Foreskin keratinocyte (primary cell): ENCODE measurements at places on chromosomes 2 and 18.
A peak's percentile ranks its signal among the peaks of the same experiment; 100 is the strongest.

DNA sequence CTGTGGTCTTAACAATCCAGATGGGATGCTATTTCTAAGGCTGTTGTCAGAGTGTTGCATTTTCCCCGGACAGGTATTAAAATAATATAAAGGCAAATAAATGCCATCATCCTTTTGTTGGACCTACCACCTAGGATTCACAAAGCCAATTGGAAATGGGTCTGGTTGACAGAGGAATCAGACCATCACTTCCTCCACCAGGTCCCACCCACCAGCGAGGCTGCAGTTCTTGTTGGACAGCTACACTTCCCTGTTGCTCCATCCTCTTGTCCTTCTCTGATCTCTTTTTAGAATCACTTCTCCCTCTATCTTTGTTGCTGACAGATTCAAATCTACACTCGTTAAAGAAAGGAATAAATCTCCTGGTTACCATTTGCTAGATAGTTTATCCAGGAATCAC is 1.1 kb downstream of the TMEM169 start:
- no peak for DNase-seq

DNA sequence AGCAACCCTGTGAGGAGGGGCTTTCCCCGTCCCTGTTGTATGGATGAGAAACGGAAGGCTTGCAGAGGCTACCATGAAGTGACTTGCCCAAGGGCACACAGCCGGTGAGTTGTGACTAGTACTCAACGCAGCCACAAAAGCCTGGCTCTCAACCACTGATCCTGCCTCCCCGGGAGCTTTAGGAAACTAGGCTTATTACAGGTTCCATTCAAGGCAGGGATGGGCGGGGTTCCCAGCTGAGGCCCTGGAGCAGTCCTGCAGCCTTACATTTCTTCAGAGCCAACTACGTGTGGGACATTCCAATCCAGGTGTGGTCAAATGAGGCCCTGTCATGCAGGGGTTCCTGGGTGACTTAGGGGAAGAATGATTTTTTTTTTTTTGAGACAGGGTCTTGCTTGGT is 59.6 kb downstream of the MEX3C start:
- peak; percentile 89 for DNase-seq

DNA sequence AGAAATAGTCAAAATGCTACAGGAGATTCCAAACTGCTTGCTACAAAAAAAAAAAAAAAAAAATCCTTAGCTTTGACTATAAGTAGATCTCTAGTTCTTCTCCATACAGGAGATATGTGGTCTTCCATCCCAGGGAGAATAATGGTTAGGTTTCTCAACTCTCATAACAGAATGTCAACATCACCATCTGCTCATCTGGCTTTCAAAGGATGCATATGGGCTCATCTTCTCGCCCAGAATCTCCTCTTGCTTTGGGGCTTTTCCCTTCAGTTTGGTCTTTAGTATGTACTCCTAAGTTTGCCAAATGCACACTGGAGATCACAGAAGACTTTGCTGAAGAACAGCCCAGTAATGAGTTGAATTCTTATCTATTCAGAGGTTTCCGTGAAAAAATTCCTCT is 240.7 kb downstream of the NRXN1 start:
- DNase-seq: no peak

DNA sequence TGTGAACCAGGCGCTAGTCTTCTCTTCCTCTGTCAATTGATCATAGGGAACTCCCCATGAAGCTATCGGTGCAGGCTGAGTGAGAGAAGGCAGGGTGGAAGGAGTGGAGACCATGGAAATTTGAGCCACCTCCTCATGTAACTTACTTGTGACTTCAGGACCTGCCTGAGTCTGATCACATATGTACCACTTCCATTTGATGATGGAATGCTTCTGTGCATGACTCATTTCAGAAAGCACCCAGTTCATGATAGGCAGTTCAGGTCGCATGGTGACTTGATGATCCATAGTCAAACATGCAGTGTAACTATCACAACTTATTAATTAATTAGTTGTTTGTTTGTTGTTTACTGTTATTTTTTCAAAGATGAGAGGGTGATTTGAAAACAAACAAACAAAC is 1296.7 kb downstream of the SUCLG1 start:
- DNase-seq: peak; percentile 20

DNA sequence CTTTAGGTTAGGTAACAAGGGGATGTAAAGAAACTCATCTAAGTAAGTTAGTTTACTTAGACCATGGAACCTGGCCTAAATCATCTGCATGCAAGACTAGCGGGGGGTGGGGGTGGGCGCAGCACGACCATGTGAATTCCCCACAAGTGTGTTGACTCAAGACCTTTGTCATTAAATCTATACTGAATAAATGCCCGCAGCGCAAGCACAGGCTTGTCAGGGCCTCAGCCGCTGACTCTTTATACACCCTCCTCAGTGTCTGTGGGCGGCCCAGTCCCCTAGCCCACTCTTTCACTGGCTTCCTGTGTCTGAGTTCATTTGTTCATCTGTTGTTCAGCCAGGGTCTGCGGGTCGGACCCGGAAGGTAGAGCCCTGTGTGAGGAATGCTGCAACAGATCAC is 17.8 kb downstream of the MAP3K2 start:
- no peak for DNase-seq

GRCh38 chr18:61575419-61575818 is 242.2 kb downstream of the CDH20 start:
- DNase-seq: no peak

GRCh38 chr18:9721893-9722550 is 13.9 kb downstream of the RAB31 start:
- DNase-seq: no peak

GRCh38 chr2:150280231-150280630 is 207.2 kb downstream of the RND3 start:
- no peak for DNase-seq

GRCh38 chr2:167400546-167400945 is 512.3 kb downstream of the XIRP2 start:
- no peak for DNase-seq

GRCh38 chr2:18605115-18605514 is 15.7 kb upstream of the NT5C1B start:
- no peak for DNase-seq

DNA sequence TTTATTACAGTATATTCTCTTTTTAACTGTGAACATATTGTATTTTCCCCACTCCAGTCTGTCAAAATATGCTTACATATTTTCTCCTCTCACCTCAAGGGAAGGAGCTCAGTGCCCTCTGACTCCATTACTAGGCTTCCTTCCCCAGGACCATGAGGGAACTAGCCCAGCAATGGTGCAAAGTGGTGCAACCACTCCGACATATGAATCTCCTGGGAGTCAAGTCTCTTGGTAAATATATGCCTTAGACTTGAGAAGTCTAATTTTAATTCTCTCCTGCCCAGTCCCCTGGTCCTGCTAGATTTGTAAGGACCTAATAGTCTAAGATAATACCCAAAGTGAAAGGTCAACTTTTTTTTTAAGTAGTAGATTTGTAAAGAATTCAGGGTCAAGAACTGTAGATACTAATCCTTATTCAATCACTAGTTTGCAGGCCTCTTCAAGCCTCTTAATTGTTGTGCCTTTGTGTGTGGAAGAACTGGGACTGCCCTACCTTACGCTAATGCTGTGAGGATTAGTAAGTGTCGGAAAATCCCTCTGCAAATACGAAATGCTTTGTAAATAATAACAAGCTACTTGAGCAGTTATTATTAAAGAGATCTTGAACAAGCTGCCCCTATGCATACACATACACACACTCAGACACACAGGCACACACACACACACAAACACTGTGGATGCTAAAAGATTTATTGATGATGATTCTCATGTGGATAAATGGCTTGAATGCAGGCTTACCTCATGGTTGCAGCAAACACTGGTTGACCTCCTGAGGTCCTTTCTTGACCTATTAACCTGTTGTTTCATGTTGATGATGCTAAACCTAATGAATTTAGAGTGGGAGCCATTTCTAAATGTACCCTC is 251.2 kb upstream of the PARD3B start:
- no peak for DNase-seq

- DNase-seq: peak; percentile 63
Measured at GRCh38 chr2:215536510-215536909, 100.6 kb upstream of the FN1 start.

GRCh38 chr2:240933966-240934700 is 28.0 kb downstream of the CROCC2 start:
- no peak for DNase-seq

DNA sequence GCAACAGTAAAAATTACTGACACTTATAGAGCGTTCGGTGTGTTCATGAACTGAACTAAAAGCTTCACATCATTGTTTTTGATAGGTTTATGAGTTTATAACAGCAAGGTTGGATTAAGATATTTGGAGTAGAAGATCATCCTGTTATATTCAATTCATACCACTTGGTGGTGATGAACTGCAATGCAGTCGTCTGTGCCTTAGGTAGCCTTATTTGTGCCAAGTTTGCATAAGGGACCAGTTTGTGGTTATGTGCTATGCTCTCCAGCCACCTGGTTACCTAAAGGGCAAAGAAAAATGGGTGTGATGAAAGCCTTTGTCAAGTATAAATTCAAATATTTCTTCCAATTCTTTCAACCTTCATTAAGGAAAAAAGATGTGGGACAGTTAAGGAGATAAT is 150.9 kb upstream of the KCNH7 start:
- peak; percentile 8 for DNase-seq

DNA sequence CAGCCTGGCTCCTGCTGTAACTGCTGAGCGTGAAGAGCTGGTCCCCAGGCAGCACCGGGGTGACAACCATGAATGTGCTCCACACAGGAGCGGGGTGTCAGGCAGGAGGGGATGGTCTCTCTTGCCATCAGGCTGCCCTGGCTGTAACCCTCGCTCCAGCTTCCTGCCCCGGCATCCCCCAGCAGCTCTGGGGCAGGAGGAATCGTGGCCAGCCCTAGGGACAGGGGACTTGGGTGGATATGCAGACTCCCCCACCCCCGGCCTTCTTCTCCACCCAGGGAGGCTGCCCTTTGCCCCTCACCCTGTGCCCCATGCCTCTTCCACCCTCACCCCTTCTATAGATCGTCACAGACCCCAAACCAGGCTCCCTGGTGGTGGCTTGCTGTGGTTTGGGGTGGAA is 69.4 kb upstream of the SMAD7 start:
- peak; percentile 25 for DNase-seq

GRCh38 chr2:128416109-128416785 is 97.6 kb upstream of the HS6ST1 start:
- DNase-seq: no peak

GRCh38 chr2:60353406-60353800 is 200.1 kb downstream of the BCL11A start:
- no peak for DNase-seq

GRCh38 chr18:58966704-58967103 is 102.0 kb downstream of the ZNF532 start:
- no peak for DNase-seq

- DNase-seq: no peak
Measured at GRCh38 chr2:64595397-64596176, 58.1 kb downstream of the SERTAD2 start.

GRCh38 chr18:23757437-23757733 is 68.1 kb downstream of the LAMA3 start:
- DNase-seq: no peak
